ENCODE measurements at places on chromosomes 1 and 21. TPM values are rescaled to one million over a fixed set of nuclear protein-coding genes. Genes with fewer than 3 reads are reported as not detected.

Gene ST6GALNAC3
- 4.1 TPM for total RNA-seq

Gene FCER1G
- 11.4 TPM for total RNA-seq

Gene S100A7A
- not detected for total RNA-seq

Gene OLIG2
- total RNA-seq: not detected

Gene PTPN22
- total RNA-seq: 0.70 TPM

DNA sequence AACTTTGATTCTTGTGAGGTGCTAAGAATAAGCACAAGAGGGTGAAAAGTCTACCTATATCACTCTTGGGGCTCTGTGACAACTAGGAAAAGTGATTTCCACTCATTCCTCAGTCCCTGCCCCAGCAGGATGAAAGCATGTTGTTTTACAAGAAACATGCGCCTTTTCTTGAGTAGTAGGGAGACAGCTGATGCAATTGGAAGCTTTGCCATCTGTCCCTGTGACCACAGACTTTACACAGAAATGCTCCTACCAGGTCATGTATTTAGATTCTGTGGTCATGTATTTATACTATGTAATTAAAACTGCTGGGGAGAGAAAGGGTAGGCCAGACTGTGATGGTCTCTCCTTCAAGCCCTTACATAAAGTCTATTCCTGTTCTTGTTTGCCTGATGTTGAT is 445.5 kb downstream of the PTPRC start:
- no peak for DNase-seq

DNA sequence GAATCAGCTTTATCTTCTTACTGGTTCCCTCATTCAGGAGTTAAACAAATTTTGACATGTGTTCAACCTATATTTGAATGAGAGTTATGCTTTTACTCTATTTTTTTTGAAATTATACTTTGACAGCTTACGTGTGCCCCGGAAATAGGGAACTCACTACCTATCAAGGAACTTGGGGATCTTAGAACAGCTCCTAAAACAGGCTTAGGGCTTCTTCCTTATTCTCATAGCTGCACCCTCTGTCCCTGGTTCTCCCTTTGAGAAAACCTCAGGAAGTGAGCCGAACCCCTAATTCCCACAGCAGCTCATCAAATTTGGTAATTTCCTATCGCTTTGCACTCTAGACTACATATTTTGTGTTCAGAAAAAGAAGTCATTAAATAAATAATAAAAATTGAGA is 81.2 kb upstream of the RUNX3 start:
- no peak for DNase-seq

GRCh38 chr1:228904222-228904621 is 168.9 kb downstream of the RHOU start:
- no peak for DNase-seq

GRCh38 chr21:18877917-18878316 is 474.3 kb upstream of the TMPRSS15 start:
- DNase-seq: no peak

GRCh38 chr1:192159014-192159413 is 752 bp downstream of the RGS18 start:
- no peak for DNase-seq

DNA sequence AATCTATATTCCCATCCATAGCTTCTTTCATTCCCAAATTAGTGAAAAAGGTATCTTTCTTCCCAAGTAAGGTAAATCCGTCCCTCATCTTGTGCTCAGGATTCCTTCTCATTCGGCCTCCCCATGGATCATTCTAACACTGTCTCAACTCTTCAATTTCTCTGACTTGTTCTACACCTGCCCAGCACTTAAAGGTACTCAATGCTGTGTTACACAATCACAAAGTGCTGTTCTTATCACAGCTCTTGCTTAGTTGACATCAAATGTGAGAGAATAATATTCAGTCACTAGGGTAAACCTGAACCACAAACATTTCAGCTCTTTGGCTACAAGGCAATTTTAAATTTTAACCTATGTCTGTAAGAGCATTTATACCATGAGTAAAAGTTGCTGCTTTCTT is 94.8 kb downstream of the DIRAS3 start:
- no peak for DNase-seq

DNA sequence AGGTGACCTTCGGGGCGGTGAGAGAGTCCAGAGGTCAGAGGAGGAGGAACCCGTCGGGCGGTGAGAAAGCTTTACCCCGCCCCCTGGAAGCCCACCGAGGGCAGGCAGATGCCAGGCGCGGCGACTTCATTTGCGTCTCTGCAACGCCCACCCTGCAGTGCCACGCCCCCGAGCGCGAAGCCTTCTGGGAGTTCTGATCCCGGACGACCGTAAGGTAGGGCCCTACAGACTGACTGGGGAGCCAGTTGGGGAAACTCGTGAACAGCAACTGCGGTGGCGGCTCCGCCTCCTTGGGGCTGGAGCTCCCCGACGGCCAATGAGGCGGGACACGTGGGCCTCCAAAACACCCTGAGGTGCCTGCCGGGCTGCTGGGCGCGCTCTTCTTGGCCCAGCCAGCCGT is 46.0 kb upstream of the EDARADD start:
- no peak for DNase-seq

DNA sequence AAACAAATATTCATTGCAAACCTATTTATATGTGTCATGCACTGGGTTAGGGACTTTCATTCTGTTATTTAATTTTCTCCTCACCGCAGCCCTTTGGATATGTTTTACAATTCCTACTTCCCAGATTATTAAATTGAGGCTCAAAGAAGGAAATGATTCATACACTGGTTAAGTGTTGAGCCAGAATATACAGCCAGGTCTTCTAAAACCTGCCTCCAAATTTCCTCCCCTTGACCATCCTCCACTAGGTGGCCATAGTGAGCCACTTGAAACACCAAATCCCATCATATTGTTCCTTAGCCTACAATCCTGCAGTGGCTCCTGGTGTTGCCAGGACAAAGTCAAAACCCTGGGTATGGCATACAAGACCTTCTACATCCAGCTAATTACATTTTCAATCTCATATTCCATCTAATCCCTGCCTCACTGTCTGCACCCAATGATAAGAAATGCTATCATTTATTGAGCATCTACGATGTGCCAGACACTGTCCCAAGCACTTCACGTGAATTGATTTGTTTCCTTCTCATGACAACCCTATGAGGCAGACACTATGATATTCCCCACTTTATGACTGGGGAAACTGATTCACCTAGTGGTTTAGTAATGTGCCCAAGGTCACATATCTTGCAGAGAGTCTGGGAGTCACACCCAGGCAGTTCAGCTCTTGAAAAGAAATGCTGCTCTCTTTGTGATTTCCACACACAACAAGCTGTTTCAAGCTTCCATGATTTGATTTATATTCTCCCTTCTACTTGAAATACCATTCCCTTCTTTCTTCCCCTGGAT is 23.6 kb upstream of the KIRREL1 start:
- DNase-seq: no peak

- no peak for DNase-seq
These were observed 47.8 kb upstream of the NRDC start for GRCh38 chr1:51926171-51926812.

DNA sequence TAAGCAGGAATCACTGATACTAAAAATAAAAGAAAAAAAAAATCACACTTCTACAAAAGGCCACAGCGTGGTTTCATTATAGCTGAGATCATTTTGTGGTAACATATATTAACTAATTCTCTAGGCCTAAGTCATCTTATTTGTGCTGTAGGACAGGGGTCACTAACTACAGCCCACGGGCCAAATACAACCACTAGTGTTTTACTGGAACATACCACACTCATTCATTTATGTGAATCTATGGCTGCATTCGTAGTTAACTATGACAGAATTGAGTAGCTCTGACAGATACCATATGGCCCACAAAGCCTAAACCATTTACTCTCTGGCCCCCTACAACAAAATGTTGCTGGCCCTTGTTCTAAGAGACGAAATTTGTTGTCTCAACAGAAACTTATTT is 224.4 kb downstream of the VAV3 start:
- DNase-seq: no peak

- peak; percentile 54 for DNase-seq
These were observed 138.2 kb downstream of the USH2A start for GRCh38 chr1:216285052-216285451.

DNA sequence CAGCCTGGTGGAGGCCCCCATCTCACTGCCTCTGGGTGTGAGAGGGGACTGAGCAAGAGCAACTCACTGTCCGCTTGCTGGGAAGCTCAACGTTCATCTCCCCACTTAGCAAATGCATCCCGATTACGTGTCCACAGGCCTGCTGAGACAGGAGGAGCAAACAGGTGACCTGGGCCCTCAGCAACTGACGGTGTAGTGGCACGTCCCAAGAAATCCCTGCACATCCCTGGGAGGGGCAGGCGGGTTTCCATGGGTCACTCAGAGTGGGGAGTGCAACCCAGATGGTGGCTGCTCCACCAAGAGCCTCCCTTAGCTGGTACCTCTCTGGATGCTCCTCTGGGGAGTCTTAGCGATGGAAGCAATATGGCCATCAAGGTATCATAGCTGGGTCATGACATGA is 229.4 kb downstream of the DYRK1A start:
- DNase-seq: no peak

DNA sequence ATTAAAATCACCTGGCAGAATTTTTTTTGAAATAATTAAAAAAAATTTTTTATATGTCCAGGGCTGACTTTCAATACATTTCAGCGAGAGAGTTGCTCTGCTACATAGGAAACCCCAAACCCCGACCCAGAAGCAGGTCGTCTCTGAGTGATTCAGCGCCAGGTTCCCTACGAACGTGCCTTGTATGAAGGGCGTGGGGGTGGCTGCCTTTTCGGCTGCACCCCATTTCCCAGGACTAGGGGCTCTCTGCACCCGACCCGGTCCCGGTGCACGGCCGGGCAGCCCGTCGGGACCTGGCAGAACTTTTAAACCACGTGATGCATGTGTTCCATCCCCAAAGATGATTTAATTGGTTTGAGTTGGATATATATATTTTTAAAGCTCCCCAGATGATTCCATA is 15.8 kb upstream of the SCYL3 start:
- no peak for DNase-seq

- no peak for DNase-seq
These were observed 56.3 kb upstream of the C1orf87 start for GRCh38 chr1:60129911-60130310.

DNA sequence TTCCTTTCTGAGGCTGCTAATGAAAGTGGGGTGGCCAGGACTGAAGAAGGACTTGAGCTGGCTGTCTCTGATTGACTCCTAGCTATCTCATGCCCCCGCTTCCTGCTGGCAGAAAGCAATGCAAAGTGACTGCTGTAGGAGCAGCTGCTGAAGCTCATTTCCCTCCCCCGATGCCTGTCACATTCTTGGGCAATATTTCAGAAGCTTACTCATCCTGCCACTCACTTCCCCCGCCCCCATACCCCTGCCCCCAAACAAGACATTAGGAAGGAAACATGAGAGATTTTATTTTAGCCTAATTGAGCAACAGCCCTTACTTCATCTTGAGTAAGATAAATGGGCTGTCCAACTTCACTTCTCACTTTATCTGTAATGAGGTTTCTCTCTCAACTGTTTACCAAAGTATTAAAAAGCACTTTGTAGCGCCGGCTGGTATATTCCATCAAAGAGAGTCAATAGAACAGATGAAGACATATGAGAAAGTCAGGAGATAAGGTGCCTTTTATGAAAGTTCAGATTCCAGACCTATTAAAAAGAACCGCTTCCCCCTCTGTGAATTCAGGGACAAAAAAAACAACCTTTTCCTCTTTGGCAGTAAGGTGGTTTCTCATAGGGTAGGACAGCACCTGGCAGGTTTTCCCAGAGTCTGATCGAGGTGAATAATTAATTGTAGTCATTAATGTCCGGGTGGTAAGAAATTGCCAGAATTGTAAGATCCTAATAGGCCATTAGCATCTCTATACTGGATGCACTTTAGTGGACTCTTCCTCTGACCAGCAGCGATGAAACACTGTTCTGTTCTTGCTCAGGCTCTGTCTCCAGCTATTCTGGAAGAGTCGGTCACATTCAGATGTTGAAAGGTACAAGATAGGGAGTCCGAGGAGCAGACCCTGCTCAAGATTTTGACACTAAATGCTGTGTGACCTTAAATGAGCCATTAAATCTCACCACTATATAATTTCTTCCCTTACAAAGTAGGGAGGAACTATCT is 70.2 kb downstream of the SH3GLB1 start:
- DNase-seq: peak; percentile 92

DNA sequence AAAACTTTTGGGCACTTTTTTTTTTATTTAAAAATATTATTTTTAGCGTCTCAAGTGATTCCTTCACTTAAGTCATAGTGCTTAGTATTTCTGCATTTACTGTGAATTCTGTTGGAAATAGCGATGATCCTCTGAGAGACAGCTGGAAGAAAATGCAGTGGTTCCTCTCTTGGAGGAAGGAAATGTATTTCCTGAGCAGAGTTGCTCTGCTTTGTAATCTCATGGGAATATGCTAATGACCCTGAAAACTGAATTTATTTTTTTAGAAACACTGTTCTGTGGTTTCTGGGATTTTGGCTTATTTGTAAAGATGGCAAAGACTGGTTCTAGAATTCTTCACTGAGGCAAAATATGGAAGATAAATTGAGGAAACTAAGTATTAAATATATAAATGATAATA is 88.9 kb downstream of the NTNG1 start:
- no peak for DNase-seq

DNA sequence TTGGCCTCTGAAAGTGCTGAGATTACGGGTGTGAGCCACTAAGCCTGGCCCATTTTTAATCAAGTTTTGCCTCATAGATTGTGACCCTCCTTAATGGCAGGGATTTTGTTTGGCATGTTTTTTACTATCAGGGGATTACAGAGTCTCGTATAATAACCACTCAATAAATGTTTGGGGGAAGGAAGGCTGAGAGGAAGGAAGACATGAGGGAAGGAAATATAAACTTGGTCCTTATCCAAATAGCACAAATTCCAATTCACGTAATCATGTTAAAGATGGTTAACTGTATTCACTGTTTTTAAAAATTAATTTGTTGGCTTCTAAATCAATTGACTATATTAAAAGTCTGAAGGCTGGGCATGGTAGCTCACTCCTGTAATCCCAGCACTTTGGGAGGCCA is 30.9 kb upstream of the SERTAD4 start:
- no peak for DNase-seq

DNA sequence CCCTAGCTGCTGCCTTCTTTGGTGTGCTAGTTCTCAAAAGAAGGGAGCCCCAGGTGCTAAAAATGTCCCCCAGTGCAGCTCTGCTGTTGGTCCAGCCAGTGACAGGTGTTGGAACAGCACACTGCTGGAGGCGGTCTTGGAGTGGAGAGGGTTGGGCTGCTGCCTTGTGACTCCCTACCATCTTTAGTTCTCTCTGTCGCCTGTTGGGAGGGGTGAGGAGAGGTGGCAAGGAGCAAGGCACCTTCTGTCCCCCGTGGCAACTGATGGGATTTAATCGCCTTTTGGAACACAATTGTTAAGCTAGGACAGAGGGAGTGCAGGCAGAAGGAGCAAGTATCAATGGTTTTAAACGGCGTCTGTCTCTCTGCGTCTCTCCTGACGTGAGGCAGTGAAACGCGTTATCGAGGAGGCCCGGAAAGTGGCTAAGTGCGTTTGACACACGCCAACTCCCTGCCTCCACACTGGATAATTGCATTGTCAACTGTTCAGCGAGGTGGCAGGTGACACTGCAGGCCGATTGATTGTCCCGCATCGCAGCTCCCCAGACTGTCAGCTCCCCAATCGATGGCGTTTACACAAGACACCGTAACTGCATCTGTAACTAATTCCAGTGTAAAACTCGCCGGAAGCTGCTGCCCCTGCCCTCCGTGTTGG is 34.0 kb downstream of the TMEM53 start:
- DNase-seq: no peak
